ENCODE measurements at places on chromosomes 7 and 10. TPM values are rescaled to one million over a fixed set of nuclear protein-coding genes. Genes with fewer than 3 reads are reported as not detected.

The GNG11 gene
- total RNA-seq: 0.35 TPM

The CFAP46 gene
- 15.5 TPM for total RNA-seq

The MEOX2 gene
- 0.20 TPM for total RNA-seq

The CC2D2B gene
- total RNA-seq: 0.96 TPM

The CFTR gene
- 1.6 TPM for total RNA-seq

The DNAJC2 gene
- 20.7 TPM for total RNA-seq

Data from motor neuron (in vitro differentiated cells).